ENCODE measurements at places on chromosomes 5 and 9.
A peak's percentile ranks its signal among the peaks of the same experiment; 100 is the strongest.

GRCh38 chr9:119537138-119537537 lies 167.9 kb upstream of the BRINP1 start:
- DNase-seq: no peak

DNA sequence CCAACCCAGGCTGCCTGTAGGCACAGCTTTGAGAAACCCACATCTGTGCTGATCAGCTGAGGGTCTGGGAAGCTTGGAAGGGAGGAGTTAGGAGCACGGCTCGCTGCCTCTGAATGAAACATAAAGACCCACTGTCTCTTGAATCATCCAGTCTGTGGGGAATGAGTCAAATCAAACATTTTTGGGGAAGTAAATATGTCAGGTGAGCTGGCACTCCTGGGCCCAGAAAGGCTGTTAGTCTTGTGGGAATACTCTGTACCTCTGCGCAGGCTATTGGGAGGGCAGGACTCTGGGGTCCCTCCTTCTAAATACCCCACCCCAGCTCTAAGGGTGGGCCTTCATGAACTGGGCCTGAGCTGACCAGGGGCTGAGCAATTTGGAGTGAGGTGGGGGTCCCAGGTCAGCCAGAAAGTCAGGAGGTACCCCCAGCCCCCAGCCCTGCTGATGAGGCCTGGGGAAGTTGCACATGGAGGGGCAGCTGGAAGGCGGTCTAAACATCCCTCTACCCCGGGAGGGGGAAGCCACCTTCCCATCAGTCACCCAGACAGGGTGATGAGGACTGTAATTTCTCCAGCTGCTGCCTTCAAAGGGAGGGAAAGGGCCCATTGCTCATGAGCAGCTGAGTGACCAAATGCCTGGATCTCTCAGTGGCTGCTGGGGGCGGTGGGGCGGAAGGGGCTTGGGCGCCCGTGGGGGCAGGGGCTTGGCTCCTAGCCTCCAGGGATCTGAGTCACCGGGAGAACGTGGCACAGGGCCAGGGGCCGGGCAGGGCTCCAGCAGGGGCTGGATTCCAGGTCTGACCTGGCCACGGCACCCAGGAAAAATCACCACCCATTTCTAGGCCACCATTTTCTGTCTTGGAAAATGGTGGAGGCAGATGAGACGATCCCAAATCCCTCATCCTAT lies 10.8 kb downstream of the FIBCD1 start:
- DNase-seq: no peak

- no peak for DNase-seq
These were observed 46.1 kb upstream of the ANKH start for GRCh38 chr5:14917719-14918118.

- DNase-seq: no peak
These were observed 5.7 kb upstream of the TRAF1 start for GRCh38 chr9:120932086-120932823.

GRCh38 chr5:57258052-57258451 lies 84.2 kb downstream of the GPBP1 start:
- no peak for DNase-seq

- DNase-seq: no peak
These were observed 88.7 kb downstream of the ADAMTS2 start for GRCh38 chr5:179256328-179257175.

- no peak for DNase-seq
These were observed 67.6 kb upstream of the RUSC2 start for GRCh38 chr9:35422346-35422745.

- DNase-seq: no peak
These were observed 61.1 kb downstream of the GRIA1 start for GRCh38 chr5:153551537-153552079.

GRCh38 chr9:15420796-15421195 lies 1.9 kb upstream of the SNAPC3 start:
- DNase-seq: no peak

DNA sequence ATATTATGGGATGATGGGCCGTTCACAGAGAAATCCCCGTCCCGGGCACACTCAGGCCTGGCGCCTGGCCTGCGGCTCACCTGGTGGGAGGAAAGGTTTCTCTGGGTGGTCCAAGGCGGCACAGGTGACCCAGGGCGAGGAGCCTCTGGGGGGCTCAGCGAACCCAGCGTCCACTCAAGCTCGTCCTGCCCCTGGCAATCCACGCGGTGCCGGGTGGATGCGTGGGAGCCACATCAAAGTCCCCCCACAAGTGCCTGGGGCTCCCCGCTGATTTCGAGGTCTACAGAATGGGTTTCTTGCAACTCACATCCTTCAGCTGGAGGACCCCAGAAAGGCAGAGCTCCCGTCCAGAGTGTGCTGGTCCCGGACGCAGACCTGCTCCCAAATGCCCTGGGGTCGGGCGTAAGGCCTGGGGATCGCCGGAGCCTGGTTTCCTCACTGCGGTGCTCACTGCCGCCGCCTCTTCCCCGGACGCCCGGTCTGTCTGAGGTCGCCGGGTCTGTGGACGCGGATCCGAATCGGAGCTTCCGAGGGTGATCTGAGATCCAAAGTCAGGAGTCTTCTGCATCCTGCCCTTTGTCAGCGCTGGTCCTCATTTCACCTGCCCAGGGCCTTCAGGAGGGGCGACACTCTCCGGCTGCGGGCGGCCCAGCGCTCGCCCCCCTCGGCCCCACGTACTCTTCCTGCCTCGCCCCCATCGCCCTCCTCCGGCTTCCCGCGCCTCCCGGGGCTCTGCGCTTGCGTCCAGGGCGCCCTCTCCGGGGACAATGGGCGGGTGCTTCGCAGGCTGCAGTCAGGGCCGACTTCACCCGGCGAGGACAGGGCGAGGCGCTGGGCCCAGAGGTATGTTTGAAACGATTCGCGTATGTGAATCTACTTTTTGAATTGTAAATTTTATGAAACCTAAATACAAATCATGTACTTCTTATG lies 20.0 kb upstream of the RUFY1 start:
- DNase-seq: peak; percentile 41

DNA sequence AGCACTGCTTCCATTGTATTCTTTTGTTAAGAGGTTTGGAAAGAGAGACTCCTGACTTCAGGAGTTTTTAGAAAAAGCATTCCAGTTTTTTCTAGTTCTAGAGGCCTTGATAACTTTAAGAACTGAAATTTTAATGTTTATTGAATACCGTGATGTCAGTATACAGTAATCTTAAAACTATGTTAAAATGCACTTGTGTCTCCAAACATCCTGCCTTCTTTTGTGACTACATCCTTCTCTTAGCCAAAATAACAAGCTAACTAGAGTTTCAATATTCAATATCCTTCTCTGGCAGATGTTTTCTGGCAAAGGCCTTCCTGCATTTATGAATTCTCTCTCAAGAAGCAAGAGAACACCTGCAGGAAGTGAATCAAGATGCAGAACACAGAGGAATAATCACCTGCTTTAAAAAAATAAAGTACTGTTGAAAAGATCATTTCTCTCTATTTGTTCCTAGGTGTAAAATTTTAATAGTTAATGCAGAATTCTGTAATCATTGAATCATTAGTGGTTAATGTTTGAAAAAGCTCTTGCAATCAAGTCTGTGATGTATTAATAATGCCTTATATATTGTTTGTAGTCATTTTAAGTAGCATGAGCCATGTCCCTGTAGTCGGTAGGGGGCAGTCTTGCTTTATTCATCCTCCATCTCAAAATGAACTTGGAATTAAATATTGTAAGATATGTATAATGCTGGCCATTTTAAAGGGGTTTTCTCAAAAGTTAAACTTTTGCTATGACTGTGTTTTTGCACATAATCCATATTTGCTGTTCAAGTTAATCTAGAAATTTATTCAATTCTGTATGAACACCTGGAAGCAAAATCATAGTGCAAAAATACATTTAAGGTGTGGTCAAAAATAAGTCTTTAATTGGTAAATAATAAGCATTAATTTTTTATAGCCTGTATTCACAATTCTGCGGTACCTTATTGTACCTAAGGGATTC lies 43.1 kb downstream of the NDFIP1 start:
- peak; percentile 20 for DNase-seq

DNA sequence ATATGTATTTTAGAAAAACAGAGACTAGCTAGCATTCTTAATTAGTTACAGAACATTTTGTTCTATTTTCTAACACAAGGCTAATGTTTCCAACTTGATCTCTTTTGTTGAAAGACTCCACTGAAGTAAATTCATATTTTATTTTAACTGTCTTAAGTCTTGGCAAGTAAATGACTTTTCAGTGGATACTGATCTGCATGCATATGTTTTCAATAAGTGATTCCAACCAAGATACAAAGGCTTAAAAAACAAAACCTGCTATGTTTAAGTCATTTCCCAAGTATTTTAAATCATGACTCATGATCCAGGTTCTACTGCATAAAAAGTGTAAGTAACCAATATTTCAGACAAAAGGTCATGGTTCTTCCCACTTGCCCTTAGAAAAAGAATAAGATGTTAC lies 5.7 kb downstream of the CDO1 start:
- no peak for DNase-seq

- no peak for DNase-seq
These were observed 22.1 kb upstream of the LRRC14B start for GRCh38 chr5:169071-169727.

GRCh38 chr9:77582525-77582924 lies 65.6 kb downstream of the GNA14 start:
- no peak for DNase-seq

GRCh38 chr5:66850354-66851075 lies 254.3 kb downstream of the MAST4 start:
- no peak for DNase-seq

DNA sequence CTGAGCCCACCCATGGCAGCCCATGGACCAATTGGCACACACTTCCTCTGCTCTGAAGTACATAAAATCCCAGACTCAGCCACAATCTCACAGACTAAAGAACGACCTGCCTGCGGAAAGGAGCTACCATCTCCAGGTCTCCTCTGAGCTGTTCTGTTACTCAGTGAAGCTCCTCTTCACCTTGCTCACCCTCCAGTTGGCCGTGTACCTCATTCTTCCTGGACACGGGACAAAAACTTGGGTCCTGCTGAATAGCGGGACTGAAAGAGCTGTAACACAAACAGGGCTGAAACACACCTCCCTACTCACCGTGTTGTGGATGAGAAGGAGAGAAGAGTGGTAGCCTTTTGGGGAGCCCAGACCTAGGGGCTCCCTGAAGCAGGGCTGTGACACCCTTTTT lies 128.7 kb downstream of the GAS1 start:
- DNase-seq: no peak
